Erythroblast (primary cell): ENCODE measurements at places on chromosomes 1 and 21.

- no peak for DNase-seq
Observed at GRCh38 chr1:36717431-36717830, 234.7 kb upstream of the CSF3R start.

DNA sequence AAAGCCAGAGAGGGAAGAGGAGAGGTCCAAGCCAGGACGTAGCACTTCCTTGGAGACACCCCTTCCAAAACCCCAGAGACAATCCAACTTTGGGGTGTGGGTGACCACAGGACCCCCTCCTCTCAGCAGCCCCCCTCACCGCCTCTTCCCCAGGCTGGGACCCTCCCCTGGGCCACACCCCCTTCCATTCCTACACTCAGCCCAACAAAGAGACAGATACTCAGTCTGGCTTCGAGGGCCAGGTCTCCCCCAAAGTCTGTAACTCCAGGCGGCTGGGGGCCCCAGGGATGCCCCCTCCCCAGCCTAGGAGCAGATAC lies 1.4 kb downstream of the MEX3A start:
- no peak for DNase-seq

DNA sequence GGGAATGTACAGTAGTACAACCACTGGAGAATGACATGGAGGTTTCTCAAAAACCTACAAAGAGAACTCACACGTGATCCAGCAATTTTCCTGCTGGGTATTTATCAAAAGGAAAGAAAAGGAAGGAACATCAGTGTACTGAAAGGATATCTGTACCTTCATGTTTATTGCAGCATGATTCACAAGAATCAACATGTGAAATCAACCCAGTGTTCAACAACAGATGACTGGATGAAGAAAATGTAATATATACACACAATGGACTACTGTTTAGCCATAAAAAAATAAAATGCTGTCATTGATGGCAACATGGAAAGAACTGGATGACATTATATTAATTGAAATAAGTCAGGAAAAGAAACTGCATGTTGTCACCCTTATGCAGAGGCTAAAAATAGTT lies 19.0 kb upstream of the CYP4A11 start:
- DNase-seq = no peak

DNA sequence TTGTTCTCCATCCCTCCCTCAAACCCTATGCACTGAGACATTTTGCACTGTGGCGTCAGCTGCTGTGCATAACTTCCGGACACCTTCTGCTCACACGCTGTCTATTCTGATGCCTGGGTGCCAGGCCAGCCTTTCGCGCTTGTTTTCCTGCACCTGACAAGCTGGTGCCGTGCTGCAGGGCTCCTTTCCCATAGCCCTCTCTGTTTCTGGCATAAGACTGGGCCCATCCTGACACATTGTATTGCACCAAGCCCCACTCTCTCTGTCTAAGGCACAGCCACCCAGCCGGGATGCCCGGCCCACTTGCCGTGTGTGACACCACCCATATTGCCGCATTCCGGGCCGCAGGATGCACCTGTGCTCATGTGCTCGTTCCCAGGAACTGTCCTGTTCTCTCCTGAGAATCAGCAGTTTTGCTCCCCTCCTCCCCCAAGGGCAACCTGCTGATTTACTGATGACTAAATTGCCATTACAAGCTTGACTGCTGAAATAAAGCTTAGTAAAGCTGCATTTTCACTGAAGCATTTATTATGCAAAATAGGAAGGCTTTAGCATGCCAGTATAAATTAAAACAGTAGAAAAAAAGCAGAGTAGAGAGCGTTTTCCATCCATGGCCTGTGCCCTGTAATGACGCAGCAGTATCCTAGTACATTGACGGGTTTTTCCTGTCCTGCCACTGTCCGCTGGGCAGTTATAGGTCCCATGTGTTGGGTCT lies 88.0 kb downstream of the CD247 start:
- DNase-seq = no peak

DNA sequence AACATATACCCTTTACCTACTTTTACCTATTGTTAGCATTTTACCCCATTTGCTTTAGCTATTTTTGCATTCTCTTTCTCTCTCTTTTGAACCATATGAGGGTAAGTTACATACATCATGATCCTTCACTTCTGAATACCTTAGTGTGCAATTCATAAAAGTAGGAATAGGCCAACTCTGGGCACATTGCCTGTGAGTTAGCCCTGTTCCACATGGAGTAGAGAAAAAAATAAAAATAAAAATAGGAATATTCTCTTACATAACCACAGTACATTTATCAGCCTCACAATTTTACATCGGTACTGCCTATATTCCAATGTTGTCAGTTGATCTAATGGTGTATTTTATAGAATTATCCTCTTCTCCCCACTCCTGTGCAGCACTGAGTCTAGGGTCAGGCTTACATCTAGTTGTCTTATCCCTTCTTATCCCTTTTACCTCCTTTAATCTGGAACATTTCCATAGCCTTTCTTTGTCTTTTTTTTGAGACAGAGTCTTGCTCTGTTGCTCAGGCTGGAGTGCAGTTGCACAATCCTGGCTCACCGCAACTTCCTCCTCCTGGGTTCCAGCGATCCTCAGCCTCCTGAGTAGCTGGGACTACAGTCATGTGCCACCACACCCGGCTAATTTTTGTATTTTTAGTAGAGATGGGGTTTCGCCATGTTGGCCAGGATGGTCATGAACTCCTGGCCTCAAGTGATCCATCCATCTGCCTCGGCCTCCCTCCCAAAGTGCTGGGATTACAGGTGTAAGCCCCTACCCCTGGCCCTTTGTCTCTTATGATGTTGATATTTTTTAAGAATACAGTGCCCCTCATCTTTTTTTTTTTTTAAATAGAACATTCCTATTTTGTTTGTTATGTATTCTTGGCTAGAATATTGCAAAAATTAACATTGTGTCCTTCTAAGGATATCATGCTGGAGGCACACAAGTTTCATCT lies 11.1 kb upstream of the SLC30A1 start:
- DNase-seq = peak; percentile 22

GRCh38 chr1:30672661-30673060 lies 50.7 kb downstream of the MATN1 start:
- DNase-seq = no peak

GRCh38 chr1:147110434-147110833 lies 61.8 kb downstream of the PRKAB2 start:
- no peak for DNase-seq

GRCh38 chr1:67597336-67597735 lies 87.7 kb upstream of the GADD45A start:
- no peak for DNase-seq

DNA sequence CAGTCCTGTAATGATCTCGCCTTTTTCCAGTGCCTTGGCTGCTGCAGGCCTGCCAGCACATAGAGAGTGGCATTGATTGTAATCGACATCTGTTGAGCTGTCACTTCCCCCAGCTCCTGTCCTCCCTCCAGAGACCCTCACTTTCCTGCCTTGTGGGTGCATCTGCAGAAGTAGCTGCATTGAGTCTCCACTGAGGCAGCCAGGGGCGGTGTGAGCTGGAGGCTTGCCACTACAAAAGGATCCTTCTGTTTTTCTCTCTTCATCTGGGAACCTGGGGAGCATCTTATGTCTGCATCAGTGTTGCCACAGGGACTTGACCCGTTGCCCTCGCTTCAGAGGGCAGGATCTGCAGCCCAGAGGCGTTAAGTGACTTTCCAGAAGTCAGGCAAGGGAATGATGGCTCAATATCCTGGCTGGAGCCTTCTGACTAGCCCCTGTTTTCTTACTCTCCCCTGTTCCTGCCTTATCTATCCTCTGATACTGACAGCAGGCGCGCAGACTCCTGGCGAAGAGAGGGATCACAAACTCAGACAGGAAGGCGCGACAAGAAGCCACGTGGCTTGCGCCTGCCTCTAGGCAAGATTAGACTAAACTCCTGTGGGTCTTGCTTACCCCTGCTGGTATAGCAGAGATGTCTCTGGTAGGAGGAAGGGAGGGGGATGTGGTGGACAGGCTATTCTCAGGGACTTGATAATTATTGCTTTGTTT lies 13.3 kb upstream of the FMOD start:
- no peak for DNase-seq

- DNase-seq = no peak
Observed at GRCh38 chr1:199319341-199319740, 680.5 kb downstream of the PTPRC start.

DNA sequence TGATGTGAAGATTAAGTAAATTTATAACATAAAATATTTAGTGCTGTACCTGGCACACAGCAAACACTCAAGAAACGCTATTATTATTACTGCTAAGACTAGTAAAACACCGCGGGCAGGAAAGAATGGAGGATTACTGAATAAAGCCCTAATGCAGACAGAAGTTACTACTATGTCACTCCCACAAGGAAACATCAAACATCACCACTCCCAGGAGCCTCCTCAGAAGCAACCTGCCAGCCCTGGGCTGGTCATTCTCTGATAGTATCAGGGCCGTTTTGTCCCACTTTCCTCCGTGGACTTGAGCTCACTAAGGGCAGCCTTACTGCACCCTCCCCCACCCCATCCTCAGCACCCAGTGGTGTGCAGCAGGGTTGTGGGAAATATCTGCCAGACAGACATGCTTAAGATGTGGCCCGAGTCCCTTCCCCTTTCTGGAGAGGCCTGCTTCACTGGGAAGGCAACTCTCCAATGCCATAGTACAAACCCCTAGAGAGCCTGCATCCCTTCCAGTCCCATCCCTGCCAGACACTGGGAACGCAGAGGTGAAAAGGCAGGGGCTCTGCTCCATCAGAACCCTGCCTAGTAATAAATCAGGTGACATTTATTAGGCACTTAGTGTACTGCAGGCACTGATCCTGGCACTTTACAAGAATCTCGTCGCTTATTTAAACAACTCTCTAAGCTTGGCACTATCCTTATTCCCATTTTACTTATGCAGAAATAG lies 41.7 kb upstream of the ECE1 start:
- no peak for DNase-seq

DNA sequence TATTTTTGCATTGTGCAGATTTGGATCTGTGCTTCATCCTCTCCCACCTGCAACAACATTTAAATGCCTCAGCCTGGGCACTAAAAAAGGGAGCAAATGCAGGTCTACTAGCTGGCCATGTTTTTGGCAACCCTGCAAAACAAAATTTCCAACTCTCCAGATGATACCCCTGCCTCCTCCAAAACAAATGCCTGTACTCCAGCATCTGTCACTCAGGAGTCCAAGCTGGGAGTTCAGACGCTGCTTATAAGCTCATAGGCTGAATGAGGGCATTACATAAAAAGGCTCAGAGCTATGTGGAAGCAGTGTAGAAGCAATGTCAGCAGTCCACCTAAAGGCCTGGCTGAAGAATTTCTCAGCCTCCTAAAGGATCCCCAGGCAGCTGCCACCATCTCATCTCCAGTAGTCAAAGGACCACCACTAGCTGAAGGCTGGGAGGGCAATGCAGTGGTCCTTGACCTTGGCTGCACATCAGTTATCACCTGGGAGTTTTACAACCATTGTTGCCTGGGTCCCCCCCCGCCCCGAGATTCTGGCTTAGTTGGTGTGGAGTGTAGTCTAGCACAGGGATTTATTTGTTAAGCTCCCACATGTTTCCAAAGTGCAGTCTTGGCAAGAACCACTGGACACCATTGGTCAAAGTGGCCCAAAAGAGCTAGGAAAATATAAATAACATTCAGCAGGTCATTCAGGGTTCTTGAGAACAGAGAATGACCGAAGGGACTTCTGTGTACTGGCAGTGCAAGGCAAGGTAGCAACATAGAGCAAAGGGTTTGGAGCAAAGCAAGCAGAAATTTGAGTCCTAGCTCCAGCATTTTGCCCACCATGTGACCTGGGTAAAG lies 57.2 kb downstream of the ITPKB start:
- DNase-seq = no peak

DNA sequence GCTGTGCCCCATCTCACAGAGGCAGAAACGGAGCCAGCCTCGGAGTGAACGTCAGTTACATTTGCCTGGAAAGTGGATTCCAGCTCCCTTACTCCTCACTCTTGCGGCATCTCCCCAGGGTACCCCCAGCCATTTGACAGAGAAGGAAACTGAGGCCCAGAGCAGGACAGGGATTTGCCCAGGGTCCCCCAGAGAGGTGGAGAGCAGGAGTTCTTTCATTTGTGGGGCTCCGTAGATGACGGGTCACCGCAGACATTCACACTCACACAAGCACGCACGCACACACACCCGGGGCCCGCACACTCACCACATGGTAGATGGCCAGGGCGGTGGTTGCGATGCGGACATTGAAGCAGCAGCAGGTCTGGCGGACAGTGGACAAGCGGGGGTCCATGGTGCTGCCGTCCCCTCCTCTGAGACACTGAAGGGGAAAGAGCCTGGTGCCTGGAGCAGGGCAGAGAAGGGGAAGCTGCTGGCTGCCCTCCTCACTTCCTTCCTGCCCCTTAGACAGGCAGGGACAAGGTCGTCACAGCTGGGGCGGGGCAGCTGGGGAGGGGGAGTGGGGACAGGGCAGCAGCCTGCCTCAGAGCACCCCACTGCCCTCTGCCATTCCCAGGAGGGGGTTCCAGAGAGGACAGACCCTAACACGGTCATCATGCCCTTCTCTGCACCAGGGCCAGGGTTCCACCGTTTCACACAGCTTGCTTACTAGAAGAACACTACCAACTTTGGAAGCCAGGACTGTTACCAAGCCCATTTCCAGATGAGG lies at the start of gene LAPTM5:
TSS of gene LAPTM5 (minus strand) at position 423 of the 769 bp plus-strand sequence. CDS start at position 394, 29 bp downstream.
- DNase-seq = peak; percentile 70

GRCh38 chr1:111876631-111877030 lies 112.8 kb downstream of the KCND3 start:
- no peak for DNase-seq

- DNase-seq = peak; percentile 63
Observed at GRCh38 chr1:23657659-23658275, 33.8 kb upstream of the RPL11 start.

DNA sequence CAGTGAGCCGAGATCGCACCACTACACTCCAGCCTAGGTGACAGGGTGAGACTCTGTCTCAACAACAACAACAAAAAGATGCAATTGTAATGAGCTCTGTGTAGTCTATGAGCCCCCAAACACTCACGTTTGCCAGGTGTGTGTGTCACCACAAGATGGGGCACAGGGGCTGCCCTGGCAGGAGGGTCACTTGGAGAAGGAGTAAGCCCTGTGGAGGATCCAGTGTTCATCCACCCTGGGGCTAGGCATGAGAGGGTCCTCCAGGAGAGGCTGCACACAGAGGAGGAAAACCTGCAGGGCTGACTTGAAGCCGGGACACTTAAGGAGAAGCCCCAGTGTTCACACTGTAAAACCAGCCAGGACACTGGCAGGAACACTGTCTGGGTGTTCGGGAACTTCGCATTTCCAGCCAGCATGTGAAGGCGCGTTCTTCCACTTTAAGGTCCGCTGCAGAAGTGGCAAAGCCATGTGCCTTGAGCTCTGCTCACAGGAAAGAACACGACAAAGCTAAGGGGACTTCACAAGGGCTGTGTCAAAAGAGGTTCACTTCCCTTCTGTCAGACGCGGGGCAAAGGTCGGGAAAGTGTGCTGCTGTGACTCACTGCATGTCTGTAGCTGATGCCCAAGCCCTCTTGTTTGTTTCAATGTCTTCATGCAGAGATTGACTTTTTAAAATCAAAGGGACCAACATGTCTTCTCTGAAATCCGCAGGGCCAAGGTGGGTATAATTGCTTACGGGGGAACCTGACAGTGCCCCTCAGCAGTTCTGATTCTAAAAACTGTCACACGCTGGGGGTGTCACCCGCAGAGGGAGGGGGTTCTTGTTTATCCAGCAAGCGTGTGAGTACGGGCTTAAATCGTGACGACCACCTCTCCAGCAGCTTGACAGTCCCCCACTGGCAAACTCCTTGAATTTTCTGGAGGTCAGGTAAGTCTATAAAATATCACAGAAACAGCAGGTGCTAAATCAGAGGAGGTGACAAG lies 102.8 kb downstream of the RIPK4 start:
- DNase-seq = no peak
